ENCODE measurements at places on chromosomes 4 and X.

DNA sequence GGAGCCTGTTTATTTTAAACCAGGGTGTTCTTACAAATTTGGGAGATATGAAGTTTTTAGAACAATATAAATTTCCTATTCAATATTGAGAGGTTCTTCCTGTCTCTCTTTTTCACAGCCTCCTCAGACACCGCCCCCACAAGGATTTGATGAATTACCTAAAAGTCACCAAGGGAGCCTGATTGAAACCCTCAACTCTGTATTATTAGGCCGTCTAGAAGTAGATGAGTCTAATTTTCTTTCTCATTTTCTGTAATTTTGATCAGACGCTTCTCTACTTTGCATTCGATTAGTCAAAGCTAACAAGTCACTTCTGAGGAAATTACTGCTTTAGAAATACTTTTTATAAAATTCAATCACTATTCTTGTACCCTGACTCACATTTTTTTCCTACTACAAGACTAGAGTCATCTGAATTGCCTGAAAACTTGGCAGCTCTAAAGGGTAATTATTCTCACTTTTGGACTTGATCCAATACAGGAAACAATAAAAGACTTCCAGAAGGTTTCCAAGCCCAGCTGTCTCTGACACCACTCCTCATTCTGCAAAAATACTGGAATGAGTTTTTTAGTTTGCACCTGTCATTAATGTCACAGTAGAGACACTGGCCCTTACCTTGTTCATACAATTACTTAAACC lies 111.2 kb downstream of the ELOVL6 start:
- no peak for DNase-seq

DNA sequence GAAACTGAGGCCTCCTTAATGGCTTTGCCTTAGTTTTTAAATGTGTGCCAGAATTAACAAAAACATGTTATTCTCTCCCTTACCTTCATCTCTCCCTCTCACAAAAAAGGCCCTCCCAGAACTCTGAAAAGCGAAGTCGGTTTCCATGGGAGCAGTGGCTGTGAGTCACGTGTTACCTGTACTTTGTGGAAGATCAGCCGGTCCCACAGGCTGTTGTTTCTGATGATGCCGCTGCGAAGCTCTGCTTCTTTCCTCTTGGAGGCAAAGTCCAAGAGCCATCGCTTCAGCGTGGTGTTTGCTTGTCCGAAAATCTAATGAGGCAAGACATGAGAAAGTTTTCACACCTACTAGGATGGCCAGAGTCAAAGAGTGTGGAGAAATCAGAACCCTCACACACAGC lies 32.5 kb upstream of the CENPU start:
- DNase-seq = no peak

GRCh38 chr4:121764702-121765367 lies at the start of gene SMIM43:
Gene SMIM43, minus strand, starts transcription at chr4:121765164. Its CDS starts 59 bp downstream, at chr4:121765105.
- DNase-seq = no peak

- peak; percentile 68 for DNase-seq
Observed at GRCh38 chrX:47581731-47582647, at the start of gene TIMP1. Gene TIMP1, plus strand, starts transcription at chrX:47582436. Its CDS starts 980 bp downstream, at chrX:47583416.

- no peak for DNase-seq
Observed at GRCh38 chr4:147378780-147379179, 102.1 kb upstream of the EDNRA start.

DNA sequence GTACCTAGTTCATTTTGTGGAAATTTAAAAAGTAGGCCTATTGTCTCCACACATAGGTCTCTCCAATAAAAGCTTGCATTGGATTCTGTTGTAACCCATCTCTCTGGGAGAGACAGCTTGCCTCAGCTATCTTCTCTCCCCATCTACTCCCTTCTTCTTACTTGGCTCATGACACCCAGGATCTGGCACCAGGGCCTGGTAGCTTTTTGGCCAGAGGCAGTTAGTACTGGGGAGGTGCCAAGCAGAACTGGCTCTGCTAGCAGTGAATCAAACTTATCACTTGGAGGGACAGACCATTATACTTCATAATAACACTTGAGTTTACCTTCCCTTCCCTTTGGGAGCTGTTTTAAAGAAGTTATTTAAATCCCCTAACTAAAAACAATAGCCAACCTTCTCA lies 31.8 kb downstream of the PLAC1 start:
- no peak for DNase-seq

- no peak for DNase-seq
Observed at GRCh38 chr4:146674829-146675570, 36.3 kb downstream of the POU4F2 start.

DNA sequence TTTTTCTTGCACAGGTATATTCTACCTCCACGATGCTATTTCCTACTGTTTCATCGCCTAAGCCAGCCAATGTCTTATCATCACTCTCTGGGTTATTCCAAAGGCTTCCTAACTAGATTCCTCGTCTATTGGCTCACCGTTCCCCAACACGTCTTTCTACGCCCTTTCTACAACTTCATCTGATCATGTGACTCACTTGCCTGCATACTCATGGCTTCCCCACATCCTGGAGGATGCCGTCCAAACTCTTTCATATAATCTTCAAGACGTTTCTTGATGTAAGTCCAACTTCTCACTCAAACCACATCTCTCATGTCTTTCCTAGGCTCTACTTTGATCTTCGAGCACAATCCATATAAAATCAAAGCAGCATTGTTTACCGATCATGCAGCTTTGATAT lies 322.0 kb upstream of the PPARGC1A start:
- DNase-seq = no peak

DNA sequence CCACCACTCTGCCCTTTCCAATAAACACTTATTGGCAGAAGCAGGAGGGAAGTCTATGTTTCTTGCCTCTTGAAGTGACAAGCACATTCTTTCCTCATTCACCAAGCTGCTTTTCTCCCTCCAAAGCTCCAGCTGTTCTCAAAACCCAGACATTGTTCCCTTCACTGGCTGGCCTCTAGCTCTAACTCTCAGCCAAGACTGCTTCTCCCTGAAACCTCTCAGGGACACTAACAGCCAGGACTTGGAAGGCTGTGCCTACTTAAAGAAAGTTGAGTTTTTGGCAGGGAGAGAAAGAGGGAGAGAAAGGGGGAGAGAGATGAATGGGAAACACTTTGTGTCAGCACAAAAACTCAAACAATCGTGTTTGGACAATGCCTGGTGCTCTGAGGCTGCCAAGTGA lies 99.5 kb downstream of the COX18 start:
- DNase-seq = no peak

DNA sequence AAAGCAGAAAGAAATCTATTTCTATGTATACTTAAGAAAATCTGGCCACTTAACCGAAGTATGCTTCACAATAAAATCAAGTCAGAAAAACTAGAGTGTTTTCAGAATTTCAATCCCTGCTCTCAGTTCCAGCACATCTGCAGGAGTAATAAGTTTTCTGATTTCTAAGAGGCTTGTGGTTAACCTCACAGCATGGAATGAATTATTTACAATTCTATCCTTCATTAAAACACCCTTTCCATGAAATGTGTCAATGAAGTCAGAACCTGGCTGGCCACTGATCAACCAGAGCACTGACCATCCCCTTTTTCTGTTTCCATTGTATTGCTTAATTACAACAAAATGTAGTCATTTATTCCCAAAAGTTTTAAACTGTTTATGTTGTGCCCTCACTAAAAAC lies 781.4 kb upstream of the INTU start:
- DNase-seq = no peak

GRCh38 chrX:150062292-150063137 lies 124.2 kb upstream of the EOLA2 start:
- DNase-seq = no peak

- DNase-seq = no peak
Observed at GRCh38 chrX:134670134-134670924, 12.1 kb upstream of the PLAC1 start.

GRCh38 chr4:40238700-40239548 lies 42.1 kb downstream of the RHOH start:
- no peak for DNase-seq

DNA sequence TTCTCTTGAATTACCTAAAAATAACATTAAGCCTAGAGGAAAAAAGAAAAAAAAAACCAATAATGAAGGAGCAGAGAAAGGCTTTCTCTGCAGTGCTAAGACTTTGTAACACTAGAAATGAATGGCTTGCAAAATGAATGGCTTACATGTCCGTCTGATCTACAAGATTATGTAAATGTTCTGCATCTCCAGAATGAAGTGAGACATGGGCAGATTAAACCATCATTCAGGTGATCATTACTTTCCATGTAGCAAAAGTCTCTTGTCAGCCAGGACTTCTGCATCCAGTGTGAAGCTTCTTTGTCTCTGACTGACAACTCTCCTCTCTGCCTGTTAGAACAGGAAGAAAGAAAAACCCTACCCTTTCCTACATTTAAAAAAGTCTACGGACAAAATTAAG lies 304.3 kb downstream of the LDB2 start:
- no peak for DNase-seq

DNA sequence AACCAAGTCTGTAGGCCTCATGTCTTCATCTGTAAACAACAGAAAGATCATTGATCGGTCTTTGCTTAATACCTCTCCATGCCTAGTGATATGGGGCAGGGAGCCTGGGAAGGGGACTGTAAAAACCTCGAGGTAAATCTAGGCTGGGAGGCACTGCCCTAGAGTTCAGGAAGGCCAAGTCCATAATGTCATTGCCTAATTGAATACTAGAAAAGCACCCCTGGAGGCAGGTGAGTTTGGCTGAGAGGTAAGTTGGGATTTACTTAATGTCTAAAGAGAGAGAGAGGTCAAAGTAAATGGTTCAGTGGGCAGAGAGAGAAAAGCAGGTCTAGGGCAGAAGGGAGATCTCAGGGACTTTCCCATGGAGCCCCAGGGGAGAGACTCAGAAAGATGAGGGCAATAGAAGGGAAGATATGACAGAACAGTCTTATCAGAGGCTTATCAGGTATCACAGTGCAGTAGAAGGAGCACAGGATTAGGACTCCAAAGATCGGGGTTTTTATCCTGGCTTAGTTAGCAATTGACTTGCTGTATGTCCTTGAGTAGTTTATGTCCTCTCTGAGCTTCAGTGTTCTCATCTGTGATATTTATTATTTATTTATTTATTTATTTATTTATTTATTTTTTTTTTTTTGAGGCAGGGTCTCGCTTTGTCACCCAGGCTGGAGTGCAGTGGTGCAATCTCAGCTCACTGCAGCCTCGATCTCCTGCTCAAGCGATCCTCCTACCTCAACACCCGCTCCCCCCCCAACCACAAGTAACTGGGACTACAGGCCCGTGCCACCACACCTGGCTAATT lies 85.2 kb downstream of the SLC16A2 start:
- DNase-seq = peak; percentile 75

- no peak for DNase-seq
Observed at GRCh38 chrX:52425775-52426174, 57.0 kb downstream of the XAGE2 start.

DNA sequence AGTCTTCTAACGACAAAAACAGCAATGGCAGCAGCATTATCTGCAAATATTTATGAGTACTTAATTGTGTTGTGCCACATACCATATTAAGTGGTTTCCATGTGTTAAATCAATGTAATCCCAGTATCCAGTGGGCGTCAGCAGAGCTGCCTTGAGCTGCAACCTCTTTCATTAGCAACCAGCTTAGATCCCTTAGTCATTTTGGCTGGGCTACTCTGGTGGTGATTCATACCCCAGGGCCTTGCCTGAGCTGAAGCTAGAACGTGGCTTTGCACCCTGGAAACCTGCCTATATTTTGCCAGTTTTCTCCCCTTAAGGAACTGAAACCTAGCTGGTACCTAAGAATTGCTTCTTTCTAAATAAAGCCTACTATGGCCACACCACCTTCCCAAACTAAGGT lies 474.3 kb upstream of the FTHL17 start:
- DNase-seq = no peak

DNA sequence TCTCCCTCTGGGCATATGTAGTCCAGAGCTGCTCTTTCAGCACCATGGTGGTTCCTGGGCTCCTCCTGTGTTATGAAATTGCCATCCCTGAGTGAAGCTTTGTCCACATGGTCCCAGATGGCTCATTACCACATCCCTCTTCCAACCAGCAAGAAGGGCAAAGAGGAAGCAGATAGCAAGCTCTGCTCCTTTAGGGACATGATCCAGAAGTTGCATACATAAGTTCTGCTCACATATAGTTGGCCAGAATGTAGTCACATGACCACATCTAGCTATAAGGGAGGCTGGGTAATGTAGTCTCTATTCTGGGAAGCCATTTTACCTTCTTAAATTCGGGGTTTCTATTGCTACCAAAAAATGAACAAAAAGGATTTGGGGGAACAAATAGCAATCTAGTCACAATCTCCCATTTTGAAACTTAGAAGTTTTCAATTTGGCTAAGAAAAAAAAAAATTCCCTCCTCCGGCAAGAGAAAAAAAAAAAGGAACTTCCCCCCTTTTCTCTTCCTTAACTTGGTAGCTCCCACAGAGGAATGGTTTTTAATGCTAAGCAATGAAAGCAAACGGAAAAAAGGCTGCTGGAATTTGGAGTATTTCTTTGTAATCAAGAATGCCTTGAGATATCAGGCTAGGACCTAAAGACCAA lies 88.2 kb upstream of the USP9X start:
- no peak for DNase-seq

DNA sequence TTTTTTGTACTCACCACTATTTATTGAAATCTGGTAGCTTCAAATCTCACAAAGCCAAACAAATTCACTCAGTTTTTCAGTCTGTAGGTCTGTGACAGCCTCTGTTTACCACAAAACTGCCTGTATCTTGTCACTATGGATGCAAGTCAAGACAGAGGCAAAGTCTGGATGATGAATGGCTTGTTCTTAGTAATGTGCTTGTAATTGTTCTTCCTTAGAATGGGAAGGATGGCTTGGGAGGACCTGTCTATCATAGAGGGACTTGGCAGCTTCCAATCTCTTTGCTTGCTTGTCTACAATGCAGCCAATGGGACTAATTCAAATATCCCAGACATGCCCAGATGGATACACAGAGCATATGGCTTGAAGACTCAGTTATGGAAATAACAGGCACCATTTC lies 141.2 kb upstream of the SCML1 start:
- no peak for DNase-seq

- DNase-seq = no peak
Observed at GRCh38 chr4:22667332-22667940, 25.3 kb upstream of the GBA3 start.

- no peak for DNase-seq
Observed at GRCh38 chr4:98468709-98469108, 189.7 kb downstream of the TSPAN5 start.

GRCh38 chr4:68693325-68694075 lies 23.0 kb upstream of the UGT2B15 start:
- DNase-seq = no peak

- DNase-seq = no peak
Observed at GRCh38 chr4:173490256-173490655, 39.8 kb downstream of the HAND2 start.

DNA sequence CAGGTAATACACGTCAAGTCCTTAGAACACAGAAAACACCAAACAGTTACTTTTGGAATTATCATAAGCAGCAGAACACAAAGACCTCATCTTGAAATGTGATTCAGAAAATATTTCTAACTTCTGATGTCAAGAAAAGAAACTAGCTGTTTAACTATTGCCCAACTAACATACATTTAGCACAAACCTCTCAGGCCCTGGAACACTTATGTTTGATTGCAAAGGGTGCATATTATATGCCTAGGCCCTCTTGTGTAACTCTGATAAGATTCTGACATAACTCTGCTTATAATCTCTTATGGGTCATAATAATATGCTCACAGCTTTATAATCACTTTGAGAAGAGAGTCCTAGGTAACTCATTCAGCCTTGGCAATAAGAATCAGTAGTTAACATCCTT lies 62.6 kb downstream of the TBC1D9 start:
- DNase-seq = no peak

All from stimulated activated naive B cell treated with anti-CD40 and anti-IgM and Interleukin-4, amounts not matched to agents 10 μg/mL and 1 μg/mL and 100 μg/mL, for 72 hours (primary cell).